ENCODE measurements at places on chromosomes 2 and 18.

GRCh38 chr18:49970319-49970718 is 157.0 kb upstream of the ACAA2 start:
- DNase-seq, result no peak

- no peak for DNase-seq
Measured at GRCh38 chr2:235784788-235785187, 290.9 kb downstream of the AGAP1 start.

DNA sequence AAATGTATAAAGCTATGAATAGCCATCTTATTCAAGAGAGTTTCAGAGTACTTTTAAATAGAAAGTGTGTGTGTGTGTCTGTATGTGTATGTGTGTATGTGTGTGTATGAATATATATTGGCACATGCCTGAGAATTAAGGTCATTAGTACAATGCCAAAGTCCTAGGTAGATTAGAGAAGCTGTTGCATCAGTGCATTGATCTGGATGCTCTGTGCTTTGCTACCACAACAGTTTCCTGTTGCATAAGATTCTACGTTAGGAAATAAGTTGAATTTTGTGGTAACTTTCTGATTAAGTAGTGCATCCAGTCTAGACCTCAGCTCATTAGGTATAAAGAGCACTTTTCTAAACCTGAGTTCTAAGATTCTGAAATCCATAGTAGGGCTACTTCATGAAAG is 1102.8 kb upstream of the KLHL29 start:
- no peak for DNase-seq

DNA sequence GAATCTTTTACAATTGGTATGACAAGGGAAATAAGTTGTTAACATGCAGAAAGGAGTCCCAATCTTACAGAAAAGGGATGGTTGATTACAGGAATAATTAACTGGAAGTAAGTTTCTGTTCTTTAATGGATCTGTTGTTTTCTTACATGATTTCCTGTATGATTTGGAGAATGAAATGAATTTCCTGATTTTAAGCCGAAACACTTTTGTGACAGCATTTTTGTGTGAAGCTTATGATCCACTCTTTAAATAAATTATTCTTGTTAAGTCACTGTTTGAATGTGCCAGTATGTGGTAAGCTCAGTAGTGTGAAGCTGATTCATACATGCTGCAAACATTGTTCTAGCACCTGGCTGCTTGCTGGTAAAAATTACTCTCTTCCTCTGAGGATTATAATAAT is 516.2 kb downstream of the DCDC2C start:
- DNase-seq, result no peak

GRCh38 chr2:200040831-200041230 is 85.4 kb downstream of the MAIP1 start:
- DNase-seq, result no peak

- no peak for DNase-seq
Measured at GRCh38 chr2:71692621-71693277, 239.4 kb downstream of the DYSF start.

DNA sequence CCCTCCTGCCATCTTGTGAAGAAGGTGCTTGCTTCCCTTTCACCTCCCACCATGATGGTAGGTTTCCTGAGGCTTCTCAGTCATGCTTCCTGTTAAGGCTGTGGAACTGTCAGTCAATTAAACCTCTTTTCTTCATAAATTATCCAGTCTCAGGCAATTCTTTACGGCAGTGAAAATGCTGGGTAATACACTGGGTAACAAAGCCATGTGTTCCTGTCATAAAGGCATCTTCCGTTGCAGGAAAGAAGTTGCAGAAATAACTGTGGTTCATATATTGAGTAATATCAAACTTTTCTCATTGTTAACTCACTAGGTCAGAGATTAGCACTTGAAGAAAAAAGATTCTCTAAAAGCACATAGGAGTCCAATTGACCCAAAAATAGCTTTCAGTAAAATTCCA is 163.9 kb upstream of the HNMT start:
- DNase-seq, result no peak

Measured in GM20000 (cell line).